ENCODE measurements at places on chromosomes 16 and 17. TPM values are rescaled to one million over a fixed set of nuclear protein-coding genes. Genes with fewer than 3 reads are reported as not detected.

Gene C1QTNF8
- total RNA-seq = 0.30 TPM

Gene CTU2
- 27.4 TPM for total RNA-seq

Gene MILR1
- not detected for total RNA-seq

Gene TXNDC17
- total RNA-seq = 112 TPM

Gene LRRC75A
- 5.6 TPM for total RNA-seq

Gene BIRC5
- 123 TPM for total RNA-seq

Gene KRTAP2-3
- not detected for total RNA-seq

Gene RCVRN
- total RNA-seq = 0.35 TPM

Gene KRT24
- total RNA-seq = not detected

Gene CCL8
- not detected for total RNA-seq

Gene RAD51D
- 21.3 TPM for total RNA-seq

Gene TP53TG3
- total RNA-seq = not detected

Gene SLC13A2
- total RNA-seq = not detected

Gene TERB1
- 0.25 TPM for total RNA-seq

Gene PLLP
- 0.79 TPM for total RNA-seq

Gene ZNF652
- total RNA-seq = 44.1 TPM

Gene CCL14
- not detected for total RNA-seq

Gene CFAP97D1
- not detected for total RNA-seq

Gene PIRT
- 0.07 TPM for total RNA-seq

Gene KRT33B
- total RNA-seq = not detected

Gene ADCY9
- 9.4 TPM for total RNA-seq

Gene DPEP3
- total RNA-seq = not detected

Gene TEDC2
- total RNA-seq = 65.1 TPM

Gene PPY
- total RNA-seq = not detected

Gene FOXN1
- not detected for total RNA-seq

Gene DLG4
- 51.4 TPM for total RNA-seq

Gene DOC2B
- total RNA-seq = 1.0 TPM

Gene TP53TG3F
- not detected for total RNA-seq

Gene PMP22
- 15.6 TPM for total RNA-seq

Gene TBX2
- total RNA-seq = 18.7 TPM

Gene CBFA2T3
- total RNA-seq = 4.6 TPM

Gene CTF1
- 1.6 TPM for total RNA-seq

Gene GRB7
- total RNA-seq = not detected

Gene MYH13
- total RNA-seq = not detected

Gene STX1B
- total RNA-seq = 14.1 TPM

Gene TNS4
- not detected for total RNA-seq

Gene NPTX1
- total RNA-seq = 1.6 TPM

Gene ITGB4
- 1.4 TPM for total RNA-seq

Gene ACOX1
- total RNA-seq = 22.3 TPM

Gene KRTAP4-4
- not detected for total RNA-seq

Gene SMIM22
- total RNA-seq = not detected

Gene ATP2A3
- total RNA-seq = 1.6 TPM

Gene TBC1D3E
- total RNA-seq = not detected

Gene AGRP
- total RNA-seq = not detected

Gene OTOP3
- total RNA-seq = not detected

Gene TOP3A
- 107 TPM for total RNA-seq

Gene RNF112
- total RNA-seq = 1.2 TPM

Gene CES5A
- total RNA-seq = not detected

Gene NDEL1
- 34.1 TPM for total RNA-seq

Gene NUP88
- 102 TPM for total RNA-seq

Gene TNRC6C
- 40.5 TPM for total RNA-seq

Gene CA7
- not detected for total RNA-seq

Gene HAS3
- total RNA-seq = 4.2 TPM

Gene CACNG5
- total RNA-seq = not detected

Gene MYO15A
- 1.3 TPM for total RNA-seq

Gene RAMP2
- 6.5 TPM for total RNA-seq
